Ovary (tissue), 10 donors: ENCODE measurements at places on chromosomes 1 and 21. TPM values are rescaled to one million over a fixed set of nuclear protein-coding genes. Genes with fewer than 3 reads are reported as not detected.

DNA sequence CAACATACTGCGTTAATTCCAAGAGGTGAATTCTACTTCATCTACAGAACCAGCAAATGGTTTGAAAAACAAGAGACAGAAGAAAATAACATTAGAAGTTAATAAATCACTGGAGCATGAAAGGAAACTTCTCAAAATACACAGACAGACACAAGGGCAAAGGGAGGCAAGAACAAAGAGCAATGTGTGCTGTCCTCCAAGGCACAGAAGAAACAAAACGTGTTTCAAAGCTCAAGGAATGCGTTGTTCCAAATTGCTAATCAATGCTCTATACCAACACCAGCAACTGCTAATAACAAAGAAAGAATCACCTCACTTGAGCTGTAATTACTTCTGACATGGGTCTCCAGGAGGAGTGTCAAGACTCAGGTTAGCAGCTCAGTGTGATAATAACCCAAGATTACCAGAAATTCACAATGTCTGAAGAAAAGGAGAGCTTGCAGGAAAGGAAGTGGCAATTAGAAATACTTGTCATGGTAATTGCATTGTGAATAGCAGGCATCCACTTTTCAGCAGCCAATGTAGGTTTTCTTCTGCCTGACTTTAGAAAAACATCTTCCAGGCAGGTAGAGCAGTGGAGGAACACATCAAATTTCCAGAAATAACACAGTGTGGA, 175.4 kb downstream of the SEC16B start:
- no peak for DNase-seq

- peak; percentile 99 for DNase-seq
Observed at GRCh38 chr1:9539165-9539828, at the start of gene SLC25A33. SLC25A33 (plus strand) TSS chr1:9539465; CDS start chr1:9539692, 227 bp downstream.

DNA sequence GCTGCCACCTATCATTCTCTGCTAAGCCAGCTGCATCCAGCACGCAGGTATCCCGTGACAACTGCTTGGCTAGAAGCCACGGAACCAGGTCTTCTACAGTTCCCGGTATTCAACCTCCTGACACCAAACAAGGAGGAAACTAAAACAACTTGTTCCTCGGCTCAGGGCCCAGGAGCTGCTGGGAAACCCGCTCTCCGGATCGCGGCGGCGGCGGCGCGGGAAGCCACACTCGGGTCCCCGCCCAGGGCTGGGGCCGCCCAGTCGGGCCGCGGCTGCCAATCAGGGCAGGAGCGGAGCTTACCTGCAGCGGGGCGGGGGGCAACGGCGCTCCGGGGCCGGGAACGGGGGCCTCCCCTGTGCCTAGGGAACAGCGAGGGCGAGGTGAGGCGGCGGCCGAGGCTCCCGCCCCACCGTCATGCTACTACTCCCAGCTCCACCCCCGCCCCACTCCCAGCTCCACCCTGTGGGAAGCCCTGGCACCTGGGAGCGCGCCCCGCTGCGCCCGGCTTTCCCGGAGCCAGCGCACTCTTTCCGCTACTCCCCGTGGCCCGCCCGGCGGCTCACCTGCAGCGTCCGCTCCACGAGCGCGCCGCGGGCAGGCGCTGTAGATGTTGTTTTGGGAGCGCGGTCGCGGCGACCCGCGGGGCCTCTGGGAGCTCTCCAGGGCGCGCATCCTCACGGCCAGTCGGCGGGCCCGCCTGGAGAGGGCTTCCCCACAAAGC, 12.1 kb downstream of the IL24 start:
- no peak for DNase-seq

DNA sequence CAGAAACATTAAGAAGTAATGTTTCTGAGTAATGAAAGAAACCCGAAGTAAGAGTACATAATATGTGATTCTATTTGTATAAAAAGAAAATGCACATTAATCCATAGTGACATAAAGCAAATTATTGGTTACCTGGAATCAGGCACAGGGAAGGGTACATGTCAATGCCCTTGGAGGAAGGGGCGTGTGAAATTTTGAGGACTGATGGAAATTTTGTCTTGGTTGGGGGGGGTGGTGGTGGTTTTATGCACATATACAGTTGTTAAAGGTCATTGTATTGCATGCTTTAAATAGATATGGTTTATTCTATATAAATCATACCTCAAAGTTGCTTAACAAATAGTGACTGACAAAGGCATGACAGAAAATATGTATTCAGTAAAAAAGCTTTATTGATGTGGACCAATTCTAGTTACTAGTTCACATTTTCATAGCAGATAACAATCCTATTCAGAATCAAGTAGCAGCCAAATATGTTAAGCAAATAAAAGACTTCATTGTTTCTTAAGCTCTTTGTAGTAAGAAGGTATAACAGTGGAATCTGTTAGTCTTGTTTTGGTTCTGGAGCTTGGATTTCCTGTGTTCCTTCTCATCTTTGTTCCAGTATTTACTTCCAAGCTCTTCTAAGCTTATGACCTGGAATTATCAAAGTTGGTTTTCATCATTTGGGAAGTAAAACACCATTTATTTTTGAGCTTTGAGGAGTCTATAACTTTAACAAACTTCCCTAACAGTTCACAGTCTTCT, 15.1 kb downstream of the BACH1 start:
- DNase-seq = no peak

DNA sequence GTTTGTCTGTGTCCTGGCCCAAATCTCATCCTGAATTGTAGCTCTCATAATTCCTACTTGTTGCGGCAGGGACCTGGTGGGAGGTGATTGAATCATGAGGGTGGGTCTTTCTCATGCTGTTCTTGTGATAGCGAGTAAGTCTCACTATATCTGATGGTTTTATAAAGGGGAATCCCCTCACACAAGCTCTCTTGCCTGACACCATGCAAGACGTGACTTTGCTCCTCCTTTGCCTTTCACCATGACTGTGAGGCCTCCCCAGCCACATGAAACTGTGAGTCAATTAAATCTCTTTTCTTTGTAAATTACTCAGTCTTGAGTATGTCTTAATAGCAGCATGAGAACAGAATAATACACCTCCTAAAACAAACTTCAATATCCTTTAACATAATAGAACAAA, 1065.6 kb downstream of the PLA2G4A start:
- no peak for DNase-seq

DNA sequence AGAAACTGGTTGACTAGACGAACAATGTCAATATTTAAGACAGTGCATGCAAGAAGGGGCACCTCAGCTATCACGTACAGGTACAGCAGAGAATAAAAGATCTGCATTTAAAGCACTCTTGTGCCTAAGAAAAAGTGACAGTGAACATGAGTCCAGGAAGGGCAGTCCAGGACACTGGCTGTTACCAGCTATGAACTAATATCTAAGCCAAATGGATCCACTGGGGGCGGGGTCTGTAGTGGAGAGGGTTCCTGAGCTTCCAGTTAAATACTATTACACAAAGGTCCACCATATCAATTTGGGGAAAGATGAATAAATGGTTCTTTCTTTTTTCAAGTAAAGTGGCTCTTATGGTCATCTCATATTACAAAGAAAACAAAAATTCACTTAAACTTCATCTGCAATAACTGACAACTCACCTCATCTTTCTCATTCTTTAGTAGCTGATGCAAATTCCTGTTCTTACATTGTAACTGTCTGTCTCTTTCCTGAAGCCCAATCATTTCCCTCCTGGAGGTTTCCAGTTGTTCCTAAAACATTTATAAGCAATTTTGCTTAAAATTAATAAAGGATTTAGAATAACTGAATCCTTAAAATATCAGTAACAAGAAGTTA, 24.5 kb downstream of the SSX2IP start:
- DNase-seq = no peak

GRCh38 chr1:203216274-203217138, 13.0 kb downstream of the CHIT1 start:
- DNase-seq = peak; percentile 49

- DNase-seq = no peak
Observed at GRCh38 chr1:17558541-17558940, 19.0 kb downstream of the ARHGEF10L start.

- no peak for DNase-seq
Observed at GRCh38 chr1:154483941-154484803, 17.8 kb upstream of the TDRD10 start.

DNA sequence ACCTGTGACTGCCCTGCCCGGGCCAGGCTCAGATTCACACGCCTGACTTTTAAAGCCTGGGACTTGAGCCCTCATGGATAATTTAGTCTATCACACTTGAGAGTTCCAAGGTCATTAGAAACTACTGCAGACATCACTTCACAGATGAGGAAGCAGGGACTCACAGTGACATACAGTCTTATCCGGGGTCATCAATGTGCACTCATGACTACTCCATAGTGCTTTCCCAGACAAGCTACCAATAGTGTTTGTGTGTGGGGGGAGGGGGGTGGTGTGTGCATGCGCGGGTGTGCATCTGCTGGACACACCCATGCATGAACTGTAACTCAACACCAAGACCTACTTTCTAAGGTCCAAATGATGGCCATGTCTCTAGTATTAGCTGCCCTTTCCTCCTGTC, 16.1 kb upstream of the SLC5A9 start:
- DNase-seq = no peak

DNA sequence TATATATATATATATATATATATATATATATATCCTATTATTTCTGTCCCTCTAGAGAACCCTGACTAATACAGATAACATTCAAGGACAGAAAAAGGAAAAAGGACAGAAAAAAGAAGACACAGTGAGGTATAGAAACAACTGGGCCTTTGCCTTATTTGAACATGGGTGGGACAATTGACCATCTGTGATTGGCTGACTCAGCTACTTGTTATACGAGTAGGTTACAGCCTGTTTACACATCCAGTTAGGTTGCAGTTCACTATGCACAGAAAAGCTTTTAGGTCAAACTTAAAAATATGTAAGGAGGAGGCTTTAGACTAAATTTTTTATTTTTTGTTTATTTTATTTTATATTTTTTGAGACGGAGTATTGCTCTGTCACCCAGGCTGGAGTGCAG, 39.8 kb upstream of the RGS8 start:
- DNase-seq = no peak

DNA sequence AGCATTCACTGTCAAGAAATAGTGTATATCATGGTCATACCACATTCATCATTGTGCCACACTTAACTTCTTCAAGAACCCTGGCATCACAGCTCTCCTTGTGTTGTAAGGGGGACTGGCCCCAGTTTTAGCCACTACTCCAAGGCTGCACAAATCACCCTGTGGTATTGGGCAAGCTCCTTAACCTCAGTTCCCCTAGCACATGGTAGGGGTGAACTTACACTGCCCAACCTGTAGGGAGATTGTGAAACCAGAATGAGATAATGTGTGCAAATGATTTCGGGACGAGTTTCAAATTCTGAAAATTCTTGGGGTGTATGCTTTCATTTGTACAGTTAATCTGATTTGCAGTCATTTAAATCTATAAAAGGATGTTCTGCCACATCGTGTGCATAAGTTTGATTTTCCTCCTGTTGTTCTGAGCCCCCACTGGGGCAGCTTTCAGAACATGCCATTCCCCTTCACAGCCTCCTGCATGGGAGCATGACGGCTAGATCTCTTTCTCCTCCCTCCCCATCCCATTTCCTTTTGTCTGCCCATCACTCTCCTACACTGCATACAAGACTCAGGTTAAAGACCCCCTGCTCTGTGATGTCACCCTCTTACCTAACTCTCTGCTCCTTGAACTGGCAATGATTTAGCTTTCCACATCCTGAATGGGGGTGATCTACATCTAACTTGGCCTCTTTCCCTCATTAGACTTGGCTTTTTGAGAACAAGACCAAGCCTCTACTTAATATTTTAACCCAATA, 290.3 kb downstream of the CHRM3 start:
- DNase-seq = no peak

GRCh38 chr1:25697435-25698217, 81.0 kb downstream of the MAN1C1 start:
- DNase-seq = no peak

DNA sequence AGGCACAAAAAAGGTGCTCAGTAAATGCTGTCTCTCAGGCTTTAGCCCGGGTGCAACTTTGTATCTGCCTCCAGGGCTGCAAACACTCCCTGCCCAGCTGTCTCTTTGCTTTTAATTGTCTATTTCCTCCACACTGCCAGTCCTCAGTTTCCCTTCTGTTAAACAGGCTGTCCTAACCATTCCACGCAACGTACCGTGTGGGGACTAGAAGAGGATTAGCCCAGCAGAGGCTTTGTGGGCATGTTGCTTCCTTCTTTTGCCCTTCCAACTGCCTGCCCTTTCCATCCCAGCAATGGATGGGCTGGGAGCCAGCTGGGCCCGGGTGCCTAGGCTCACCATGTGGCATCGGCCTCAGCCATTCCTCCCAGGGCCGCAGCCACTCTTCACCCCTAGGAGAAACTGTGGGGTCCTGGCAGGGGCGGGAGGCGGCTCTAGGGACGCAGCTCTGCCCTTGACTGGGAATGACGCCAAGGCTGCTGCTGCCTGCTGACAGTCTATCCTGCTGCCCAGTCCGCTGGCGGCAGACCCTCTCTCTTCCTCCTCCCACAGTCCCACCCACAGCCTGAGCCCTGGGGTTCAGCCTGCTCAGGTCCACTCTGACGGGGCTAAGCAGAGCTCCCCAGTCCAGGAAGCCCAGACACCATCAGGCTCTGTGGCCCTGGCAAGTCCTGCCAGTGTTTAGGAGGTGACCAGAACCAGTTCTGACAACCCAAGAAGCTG, 40.6 kb upstream of the LRP8 start:
- DNase-seq = no peak

DNA sequence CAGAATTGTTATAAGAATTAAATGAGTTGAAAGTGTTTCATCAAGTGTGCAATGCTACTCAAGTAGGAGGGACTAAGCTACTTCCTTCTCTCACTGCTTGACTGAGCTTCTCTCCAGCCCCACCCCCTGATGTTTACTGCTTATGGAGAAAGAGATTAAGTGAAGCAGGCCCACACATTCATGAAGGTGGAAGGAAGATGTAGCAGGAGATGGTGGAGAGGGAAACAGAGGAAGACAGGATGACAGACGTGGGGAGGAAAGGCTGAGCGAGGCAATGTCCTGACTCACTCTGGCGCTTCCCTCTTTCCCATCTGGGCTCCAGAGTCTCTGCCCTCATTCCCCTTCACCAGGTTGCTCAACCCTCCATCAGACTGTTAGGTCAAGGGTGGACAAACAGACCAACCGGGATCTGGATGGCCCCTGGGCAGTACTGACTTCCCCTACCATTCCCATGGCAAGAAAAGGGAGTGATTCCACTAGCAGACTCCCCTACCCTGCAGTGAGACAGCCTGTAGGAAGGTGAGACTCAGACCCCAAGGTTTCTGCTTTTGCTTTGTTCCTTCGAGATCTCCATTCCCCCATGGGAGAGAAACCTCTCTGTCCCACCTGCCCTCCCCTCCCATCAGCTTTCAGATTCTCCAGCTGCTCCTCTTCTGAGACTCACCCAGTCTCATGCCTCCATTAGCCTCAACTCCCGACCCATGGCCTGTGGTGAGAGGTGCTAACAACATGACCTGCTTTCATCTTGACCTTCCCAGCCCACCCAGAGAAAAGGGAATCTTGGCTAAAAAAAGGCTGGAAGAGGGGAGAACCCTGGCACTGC, 3.1 kb upstream of the ARHGEF2 start:
- no peak for DNase-seq

Gene SNX7
- total RNA-seq = 5.4 TPM

Gene CFAP107
- total RNA-seq = not detected

Gene OR2L5
- total RNA-seq = not detected

Gene DIRAS3
- 74.8 TPM for total RNA-seq

Gene TCHHL1
- total RNA-seq = not detected

Gene MAP3K7CL
- total RNA-seq = 4.4 TPM

Gene COL24A1
- 0.47 TPM for total RNA-seq
